LNCaP clone FGC (cell line): ENCODE measurements at places on chromosomes 6 and 20.

DNA sequence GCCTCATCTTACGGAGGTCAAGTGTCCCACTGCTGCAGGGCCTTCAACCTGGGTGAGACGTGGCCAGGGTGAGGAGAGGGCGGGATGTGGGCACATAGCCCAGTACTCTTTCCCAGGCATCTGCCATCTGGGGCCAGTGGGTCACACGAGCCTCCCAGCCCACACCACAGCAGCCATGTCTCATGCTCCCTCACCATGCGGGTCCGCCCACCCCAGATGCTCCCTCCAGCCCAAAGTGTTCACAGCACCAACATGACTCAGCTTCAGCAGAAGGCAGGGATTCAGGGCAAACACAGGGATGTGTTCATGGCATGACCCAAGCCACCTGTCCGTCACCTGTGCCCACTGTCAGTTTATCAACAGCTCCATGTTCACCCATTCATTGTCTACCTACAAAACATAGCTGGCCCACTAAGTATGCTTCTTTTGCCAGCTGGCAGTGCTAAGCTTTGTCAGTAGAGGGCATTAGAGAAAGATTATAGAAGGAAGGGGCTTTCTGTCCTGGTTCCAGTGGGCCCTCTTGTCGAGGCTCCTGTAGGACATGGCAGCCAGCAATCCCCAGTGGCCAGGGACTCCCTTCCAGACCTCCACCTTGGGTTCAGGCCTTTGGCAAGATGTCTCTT is 109.2 kb downstream of the FOXF2 start:
- no peak for DNase-seq

DNA sequence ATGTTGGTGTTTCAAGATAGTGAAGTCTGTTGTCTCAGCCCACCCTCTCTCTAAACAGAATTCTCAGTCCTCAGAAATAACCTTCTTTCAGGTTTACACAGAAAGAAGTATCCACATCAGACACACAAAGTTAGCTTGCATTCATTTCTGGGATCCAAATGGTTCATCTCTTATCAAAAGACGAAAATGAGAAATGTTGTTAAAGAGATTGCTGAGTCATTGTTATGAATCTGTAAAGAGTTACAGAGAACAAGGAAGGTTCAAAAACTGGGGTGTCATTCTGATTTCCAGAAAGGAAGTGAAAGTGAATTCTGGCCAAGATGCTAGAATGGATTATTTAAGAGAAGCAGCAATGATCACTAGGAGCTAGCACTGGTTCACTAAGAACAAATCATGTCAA is 90.5 kb upstream of the ATXN1 start:
- DNase-seq, result no peak

GRCh38 chr6:139030228-139030963 is 1.9 kb downstream of the ABRACL start:
- no peak for DNase-seq

DNA sequence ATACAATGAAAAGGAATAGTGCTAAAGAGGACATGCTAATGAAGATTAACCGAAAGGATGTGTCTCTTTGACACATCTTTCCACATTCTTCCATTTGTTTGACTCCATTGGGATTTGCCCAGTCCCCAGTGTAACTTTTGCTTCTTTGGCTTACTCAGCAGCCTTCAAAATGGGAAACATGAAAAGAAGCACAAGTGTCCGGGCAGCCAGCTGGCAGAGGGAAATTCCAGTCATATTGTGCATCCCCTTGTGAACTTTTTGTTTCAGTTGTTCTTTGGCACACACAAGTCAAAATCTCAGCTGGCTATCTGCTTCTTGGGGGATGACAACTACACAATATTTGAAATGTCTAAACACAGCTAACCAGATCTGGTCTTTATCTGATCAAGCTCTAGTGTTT is 157.4 kb downstream of the OGFRL1 start:
- DNase-seq, result no peak

DNA sequence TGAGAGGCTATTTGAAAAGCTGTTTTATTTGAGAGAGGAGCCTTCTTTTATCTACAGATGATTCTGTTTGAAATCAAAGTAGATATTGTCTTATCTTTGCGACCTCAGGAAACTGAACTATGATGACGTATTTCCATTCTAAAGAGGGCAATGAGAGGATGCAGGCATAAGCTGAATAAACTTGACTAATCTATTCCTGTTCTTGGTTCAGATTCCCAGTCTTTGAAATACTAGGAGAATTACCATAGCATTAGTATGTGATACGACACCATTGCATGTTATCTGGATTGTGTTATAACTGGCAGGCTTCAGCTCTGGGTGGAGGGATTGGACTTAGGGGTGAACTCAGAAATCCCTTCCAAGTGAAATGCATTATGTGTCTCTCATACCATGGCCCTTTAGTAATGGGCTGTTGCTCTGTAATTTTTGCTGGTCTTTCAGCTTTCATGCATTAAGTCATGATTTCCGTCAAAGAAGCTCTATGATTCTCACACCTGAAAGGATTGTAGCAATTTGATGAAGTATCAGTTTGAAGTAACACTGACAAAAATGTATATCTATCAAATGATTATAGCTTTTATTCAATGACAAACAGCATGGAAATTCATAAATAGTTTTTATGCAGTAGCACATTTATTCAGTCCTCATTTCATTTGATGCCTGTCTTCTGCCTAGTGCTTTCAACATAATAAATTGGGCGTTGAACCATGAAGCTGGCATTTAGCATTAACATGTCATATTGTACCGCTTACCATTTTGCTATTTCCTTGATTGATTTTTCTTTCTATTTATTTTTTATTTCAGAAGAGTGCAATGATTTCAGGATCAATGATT is 138.4 kb upstream of the SPACA1 start:
- no peak for DNase-seq

DNA sequence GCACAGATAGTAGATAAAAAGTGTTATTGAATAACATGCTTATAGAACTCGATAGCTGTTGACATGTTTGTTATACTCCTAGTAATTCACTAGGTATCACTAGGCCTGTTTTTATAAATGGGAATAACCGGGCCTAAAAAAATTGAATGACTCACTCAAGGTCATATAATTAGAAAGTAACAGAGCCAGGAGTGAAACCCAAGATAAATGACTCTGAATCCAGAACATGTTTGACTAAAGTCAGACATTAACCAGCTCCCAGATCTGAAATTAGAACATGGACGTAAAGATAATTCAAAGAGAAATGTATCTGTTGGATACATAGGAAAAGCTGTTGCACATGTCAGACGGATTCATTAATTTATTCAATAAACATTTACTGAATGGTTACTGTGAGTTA is 26.9 kb downstream of the RGS17 start:
- DNase-seq, result no peak

- no peak for DNase-seq
Measured at GRCh38 chr6:16822975-16823717, 61.9 kb upstream of the ATXN1 start.

- DNase-seq, result peak; percentile 44
Measured at GRCh38 chr6:86192123-86192522, 549.4 kb upstream of the SYNCRIP start.

- DNase-seq, result no peak
Measured at GRCh38 chr6:150841697-150842096, 23.8 kb upstream of the MTHFD1L start.

DNA sequence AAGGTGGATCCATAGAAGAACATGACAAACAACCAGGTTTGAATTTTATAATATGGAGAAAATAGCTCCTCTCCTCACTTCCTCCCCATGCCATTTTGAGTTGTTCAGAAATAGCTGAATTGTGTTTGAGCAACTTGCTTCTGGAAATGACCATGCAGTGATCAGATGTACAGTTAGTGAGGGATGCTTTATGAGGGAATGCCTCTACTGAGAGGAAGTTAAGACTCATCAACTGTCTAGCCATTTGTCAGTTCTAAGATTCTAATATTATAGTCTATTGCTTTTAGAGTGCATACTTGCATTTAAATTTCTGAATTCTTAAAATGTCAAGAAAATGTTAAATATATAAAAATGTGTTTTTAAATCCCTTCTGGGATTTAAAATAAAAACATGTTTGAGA is 3.8 kb downstream of the LAMA2 start:
- DNase-seq, result no peak

DNA sequence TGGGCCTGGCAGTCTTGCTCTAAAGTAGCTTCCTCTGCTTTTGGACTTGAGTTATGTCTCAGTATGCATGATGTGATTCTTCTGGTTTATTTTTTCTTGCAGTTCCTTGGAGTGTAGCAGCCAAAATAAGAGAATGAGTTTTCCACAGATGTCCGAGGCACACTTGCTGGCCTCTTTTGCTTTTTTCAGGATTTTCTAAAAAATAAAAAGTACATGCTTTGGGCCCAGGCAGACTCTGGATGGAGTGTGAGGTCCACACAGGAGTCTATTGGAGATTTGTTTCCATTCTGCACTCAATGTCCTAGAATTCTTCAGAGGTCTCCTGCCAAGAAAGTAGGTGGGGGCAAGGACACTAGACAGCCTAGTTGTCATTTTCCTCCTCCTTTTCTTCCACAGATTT is 477.6 kb downstream of the EPM2A start:
- DNase-seq, result no peak

GRCh38 chr20:14310977-14311627 is 26.3 kb downstream of the FLRT3 start:
- no peak for DNase-seq

- DNase-seq, result no peak
Measured at GRCh38 chr6:27280064-27280539, 32.0 kb downstream of the POM121L2 start.

DNA sequence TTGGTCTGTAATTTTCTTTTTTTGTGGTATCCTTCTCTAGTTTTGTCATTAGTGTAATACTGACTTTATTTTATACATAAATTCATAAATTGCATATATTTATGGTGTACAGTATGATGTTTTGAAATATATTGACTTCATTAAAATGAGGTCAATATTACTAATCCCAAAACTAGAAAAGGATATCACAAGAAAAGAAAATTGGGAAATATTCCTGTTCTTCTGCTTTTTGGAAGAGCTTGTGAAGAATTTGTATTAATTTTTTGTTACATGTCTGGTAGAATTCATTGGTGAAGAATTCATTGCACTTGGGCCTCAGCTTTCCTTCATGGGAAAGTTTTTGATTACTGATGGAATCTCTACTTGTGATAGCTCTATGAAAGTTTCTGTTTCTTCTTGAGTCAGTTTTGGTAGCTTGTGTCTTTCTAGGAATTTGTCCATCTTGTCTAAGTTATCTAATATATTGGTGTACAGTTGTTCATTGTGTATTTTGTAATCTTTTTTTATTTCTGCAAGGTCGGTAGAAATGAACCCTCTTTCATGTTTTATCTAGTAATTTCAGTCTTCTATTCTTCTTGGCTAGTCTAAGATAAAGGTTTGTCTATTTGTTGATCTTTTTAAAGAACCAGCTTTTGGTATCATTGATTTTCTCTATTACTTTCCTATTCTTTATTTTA is 11.3 kb upstream of the ZNF451 start:
- no peak for DNase-seq

GRCh38 chr6:83860359-83860755 is 868 bp downstream of the CYB5R4 start:
- DNase-seq, result no peak

DNA sequence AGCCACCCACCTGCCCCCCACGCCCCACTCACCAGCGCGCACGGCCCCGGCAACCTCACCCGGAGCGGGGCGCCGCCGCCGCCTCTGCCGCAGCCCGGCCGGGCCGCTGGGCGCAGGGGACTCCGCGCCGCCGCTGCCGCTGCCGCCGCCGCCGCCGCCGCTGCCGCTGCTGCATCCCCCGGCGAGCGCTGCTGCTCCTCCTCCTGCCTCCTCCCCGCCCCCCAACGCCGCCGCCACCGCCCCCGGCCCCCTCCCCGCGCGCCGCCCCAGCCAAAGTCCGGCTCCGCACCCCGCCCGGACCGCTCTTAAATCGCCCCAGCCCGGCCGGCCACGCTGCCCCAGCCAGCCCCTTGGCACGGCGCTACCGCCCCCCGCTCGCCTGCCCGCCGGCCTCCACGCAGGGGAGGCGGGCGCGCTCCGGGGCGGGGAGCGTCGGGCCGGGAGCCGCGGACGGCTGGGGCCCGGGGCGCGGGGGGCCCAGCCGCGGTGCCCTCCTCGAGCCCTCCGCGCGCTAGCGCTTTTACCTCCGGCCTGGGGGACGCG is at the start of gene SULF2:
Gene SULF2 (minus strand): TSS at position 171 of the 543 bp plus-strand sequence. CDS start 28,118 bp downstream, outside the sequence.
- no peak for DNase-seq

DNA sequence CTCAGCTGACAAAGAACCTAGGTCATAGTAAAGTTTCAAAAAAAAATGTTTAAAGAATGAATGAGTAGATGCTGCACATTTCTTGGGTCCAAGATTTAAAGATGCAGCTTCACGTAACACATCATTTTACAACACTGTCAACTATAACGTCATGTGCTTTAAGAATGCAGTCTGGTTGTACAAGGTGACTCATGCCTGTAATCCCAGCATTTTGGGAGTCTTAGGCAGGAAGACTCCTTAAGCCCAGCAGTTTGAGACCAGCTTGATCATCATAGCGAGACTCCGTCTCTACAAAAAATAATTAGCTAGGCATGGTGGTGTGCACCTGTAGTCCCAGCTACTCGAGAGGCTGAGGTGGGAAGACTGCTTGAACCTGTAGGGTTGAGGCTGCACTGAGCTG is 21.9 kb downstream of the SLC17A5 start:
- DNase-seq, result no peak

DNA sequence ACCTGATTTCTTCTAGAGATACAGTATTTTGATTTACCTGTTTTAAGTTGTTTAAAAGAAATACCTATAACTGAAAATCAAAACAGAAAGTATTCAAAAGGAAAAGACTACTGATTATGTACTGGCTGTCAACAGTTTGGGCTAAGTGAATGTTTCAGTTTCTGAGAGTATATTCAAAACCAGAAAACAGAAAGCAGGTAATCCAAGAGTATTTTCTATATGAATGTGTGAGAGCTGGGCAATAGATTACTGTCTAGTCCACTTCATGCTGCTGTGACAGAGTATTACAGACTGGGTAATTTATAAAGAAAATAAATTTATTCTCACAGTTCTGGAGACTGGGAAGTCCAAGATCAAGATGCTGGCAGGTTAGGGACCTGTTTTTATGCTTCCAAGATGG is 261.0 kb downstream of the ARHGAP18 start:
- DNase-seq, result no peak

DNA sequence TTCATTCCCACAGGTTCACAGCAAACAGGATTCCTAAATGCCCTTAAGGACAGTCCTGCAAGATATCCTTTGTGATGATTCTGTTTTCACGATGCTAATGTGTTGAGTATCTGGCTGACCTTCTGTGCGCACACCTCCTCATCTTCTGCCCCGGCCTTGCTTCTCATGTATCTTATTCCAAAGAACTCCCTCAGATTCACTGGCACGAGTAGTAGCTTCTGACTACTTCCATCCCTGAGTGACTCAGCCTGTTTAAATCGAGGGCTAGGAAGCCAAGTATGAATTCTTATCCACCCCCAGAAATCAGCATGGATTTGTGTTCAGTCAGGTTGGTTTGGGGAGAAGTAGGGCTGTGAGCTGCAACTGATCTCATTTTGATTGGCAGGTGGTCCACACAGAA is 190.2 kb upstream of the SNX9 start:
- DNase-seq, result no peak
